ENCODE measurements at places on chromosomes 5 and 9.

GRCh38 chr9:69199769-69200470, 25.8 kb downstream of the TJP2 start:
- no peak for DNase-seq

DNA sequence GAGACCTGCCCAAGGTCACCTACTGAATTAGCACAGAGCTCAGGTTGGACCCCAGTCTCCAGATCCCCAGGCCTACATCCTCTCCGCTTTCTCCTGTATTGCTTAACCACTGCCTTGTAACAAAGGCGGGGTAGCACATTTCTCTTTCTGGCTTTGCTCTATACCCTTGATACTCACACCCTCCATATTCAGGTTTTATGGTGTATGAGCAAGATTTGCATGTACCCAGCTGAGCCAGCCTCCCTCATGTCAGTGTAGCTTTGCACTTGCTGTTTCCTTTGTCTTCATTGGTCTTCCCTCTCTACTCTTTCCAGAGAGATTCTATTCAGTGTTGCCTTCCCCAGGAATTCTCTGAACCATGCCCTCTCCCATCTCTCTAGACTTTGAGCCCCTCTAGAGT, 19.6 kb upstream of the ZCCHC7 start:
- no peak for DNase-seq

DNA sequence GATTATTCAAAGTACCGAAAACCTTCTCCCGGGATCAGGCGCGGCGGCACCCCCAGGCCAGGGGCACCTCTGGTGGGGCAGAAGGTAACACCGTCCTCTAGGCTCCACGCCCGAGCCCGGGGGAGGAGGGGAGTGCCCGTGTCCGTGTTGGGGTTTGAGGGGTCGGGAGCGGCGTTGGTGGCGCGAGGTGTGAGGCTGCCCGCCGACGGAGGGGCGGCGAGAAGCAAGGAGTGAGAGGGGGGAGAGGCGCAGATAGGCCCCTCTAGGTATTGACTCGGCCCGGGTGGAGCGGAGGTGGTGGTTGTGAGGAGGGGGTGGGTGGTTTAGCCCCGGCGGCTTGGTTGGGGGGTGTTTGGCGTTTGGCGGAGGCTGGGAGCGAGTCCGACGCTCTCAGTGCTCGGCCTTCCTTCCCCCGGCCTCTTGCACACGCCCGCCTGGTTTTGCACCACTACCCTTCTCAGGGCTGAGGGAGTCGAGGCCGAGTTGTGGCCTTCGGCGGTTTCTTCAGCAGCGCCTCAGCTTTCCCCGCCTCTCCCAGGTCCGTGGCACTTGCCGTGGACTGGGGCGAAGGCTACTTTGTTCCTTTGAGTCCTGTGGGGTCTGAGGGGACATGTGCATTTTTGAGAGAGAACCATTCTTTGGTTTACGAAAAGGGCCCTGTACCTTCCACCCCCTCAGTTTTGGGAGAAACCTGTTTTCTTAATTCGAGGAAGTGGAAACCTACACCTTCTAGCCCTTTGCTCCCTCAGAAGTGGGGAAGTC, 450 bp downstream of the GPBP1 start:
- no peak for DNase-seq

GRCh38 chr5:133199417-133200178, 147.8 kb downstream of the HSPA4 start:
- DNase-seq = no peak

GRCh38 chr5:149235841-149236240, 35.8 kb upstream of the AFAP1L1 start:
- DNase-seq = no peak

- no peak for DNase-seq
These were observed 1413.6 kb upstream of the ACO1 start for GRCh38 chr9:30970812-30971211.

- no peak for DNase-seq
These were observed 77.0 kb downstream of the GNAQ start for GRCh38 chr9:77954666-77955015.

DNA sequence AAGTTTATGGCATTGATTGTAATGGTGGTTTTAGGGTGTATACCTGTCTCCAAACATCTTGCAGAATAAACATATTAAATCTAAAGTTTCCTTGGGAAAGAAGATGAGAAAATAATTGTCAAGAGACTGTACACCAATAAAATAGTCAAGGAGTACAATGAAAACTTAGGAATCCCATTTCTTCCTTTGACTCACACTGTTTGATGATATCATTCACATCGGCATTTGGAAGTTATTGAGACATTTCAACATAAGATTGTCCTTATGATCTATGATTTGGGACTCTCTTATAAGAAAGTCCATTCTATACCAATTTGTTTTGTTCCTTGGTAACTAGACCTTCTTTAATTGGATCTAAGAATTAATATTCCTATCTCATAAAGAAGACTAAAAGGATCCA, 482.7 kb downstream of the RAB3C start:
- DNase-seq = no peak

DNA sequence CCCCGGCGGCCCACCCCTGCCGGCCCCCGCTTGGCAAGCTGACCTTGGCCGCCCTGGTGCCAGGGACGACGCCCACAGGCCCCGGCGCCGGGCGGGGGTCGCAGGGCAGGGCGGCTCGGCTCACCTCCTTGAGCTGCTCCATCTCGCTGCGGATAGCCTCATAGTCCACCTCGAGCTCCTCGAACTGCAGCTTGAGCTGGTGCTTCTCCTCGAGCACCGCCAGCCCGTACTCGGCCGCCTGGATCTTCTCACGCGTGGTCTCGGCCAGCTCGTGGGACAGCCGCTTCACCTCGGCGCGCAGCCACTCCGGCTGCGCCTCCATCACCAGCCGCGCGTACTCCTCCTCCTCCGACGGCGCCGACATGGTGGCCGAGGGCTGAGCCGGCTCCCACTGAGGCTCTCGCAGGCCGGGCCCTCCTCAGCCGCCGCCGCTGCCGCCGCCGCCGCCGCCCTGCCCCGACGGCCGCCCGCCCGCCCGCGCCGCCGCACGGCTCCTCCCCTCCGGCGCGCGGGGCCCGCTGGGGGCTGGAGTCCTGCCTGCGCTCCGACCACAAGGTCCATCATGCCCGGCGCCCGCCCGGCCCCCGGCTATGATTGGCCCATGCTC, at the start of gene BICD2:
BICD2 (minus strand) TSS at position 453 of the 607 bp plus-strand sequence; CDS start at position 364, 89 bp downstream.
- no peak for DNase-seq

- no peak for DNase-seq
These were observed 12.2 kb upstream of the POMT1 start for GRCh38 chr9:131490514-131490913.

DNA sequence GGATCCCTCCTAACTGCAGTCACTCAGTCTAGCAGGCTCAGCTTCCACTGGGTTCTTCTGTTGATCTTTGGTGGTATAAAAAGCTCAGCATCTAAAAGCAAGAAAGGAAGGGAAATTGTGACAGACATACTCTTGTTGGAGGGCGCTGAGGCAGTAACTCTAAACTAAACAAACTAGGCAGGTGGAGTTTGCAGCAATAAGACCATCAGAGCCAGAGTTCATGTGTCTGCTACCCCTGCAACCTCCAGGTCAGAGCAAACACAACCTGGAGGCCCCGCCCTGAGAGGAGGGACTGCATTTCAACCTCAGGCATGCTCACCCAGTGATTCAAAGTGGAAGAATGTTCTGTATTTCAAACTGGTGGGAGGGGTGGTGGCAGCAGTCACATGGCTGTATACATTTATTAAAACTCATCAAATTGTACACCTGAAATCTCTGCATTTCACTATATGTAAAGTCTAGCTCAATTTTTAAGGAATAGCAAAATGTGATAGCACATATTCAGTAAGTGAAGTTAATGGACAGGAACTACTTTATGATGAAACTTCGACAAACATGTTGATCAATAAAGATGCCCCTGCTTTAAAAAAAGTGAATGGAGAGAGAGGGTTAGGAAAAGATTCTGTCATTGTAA, 7.1 kb downstream of the ACTL7A start:
- DNase-seq = no peak

DNA sequence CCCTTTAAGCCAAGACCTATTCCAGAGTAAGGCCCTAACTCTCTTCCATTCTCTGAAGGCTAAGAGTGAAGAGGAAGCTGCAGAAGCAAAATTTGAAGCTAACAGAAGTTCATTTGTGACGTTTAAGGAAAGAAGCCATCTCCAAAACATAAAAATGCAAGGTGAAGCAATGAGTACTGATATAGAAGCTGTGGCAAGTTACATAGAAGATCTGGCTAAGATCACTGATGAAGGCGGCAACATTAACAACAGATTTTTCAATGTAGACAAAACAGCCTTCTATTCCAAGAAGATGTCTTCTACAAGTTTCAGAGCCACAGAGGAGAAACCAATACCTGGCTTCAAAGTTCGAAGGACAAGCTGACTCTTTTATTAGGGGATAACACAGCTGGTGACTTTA, 1143.4 kb downstream of the CDH12 start:
- no peak for DNase-seq

DNA sequence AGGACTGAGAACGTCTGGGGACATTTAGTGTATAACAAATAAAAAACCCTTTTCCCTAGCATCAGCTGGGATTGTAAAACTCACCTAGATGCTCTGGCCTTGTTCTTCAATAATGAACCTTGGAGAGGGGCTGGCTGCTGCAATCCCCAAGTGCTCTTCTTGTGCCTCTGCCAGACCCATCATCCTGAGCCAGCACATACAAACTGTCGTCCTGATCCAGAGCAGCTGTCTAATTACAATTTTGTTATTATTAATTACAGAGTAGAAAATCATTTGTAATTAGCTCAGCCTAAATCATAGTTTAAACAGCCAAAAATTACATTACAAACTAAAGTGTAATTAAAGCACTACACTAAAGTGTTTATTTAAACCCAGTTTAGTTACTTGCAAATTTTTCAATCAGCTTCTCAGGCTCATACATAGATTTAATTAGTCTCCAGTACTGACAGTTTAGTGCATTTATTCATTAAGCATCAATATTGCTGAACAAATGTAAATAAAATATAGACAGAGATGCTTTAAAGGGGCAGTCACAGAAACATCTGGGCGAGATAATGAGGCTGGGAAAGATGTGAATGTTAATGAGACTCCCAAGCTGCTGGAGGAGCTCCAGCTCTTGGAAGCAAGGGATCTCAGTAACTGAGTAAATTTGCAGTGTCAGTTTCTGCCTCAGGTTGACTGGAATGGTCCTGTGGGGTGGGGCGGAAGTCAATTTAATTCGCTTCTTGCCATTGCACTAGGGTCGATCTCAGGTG, 632.3 kb upstream of the TLE4 start:
- no peak for DNase-seq

GRCh38 chr9:36623280-36623679, 50.6 kb downstream of the MELK start:
- no peak for DNase-seq

- peak; percentile 19 for DNase-seq
These were observed 31.0 kb upstream of the SHISAL2B start for GRCh38 chr5:64659289-64659688.

Measured in WERI-Rb-1 (cell line).